ENCODE measurements at places on chromosomes 7 and 10.

GRCh38 chr7:115229401-115230105 lies 307.7 kb downstream of the MDFIC start:
- no peak for DNase-seq

GRCh38 chr7:18283045-18283444 lies 212.5 kb upstream of the HDAC9 start:
- DNase-seq: no peak

DNA sequence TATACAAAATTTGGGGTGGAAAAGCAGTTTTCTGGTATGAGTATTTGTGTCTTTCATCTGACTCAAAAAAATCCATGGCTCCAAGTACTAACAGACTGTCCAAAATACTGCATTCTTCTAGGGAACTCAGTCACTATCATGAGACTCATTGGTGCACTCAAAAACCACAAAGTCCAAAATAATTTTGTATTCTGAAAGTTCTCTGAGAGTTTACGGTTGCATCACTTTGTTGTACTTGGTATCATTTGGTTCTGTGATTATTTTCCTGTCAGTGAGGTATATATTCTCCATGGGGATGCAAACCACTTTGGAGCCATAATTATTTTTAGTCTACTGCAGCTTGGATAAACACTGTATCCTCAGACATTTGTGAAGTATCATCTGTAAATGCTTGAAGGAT lies 28.0 kb upstream of the CABCOCO1 start:
- DNase-seq: no peak

- no peak for DNase-seq
Observed at GRCh38 chr7:126403040-126403439, 849.7 kb downstream of the GRM8 start.

DNA sequence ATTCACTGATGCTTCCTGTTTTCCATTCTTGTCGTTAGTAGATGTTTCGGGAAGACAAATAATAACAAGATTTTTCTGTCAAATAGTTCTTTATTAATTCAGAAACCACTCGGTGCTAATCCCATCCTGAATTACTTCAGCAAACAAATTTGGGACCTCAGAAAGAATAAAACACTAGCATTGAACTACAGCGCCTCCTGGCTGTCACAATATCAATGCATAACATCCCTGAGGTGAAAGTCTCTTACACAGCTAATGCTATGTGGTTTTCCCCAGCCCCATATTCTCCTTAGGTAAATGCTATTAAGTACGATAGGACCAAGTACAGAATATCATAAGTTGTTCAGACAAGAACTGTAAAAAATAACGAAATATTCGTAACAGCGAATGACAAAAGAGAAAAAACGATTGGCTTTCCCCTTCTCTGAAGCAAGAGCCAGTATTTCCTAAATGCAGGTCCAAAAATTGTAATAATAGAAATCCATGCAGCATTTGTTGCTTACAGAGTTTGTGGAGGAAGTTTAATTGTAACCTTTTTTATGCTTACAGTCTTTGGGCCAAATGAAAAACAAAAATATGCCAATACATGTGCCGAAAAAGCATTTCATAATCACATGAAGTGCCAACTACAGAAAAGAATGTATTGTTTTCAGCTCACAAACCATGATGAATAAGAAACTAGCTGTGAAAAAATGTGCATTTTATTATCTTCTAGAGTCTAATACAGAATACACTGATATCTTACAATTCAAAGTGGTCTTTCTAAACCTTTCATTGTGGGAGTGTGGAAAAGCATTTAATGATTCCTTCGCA lies 47.3 kb downstream of the MYPN start:
- DNase-seq: peak; percentile 63

DNA sequence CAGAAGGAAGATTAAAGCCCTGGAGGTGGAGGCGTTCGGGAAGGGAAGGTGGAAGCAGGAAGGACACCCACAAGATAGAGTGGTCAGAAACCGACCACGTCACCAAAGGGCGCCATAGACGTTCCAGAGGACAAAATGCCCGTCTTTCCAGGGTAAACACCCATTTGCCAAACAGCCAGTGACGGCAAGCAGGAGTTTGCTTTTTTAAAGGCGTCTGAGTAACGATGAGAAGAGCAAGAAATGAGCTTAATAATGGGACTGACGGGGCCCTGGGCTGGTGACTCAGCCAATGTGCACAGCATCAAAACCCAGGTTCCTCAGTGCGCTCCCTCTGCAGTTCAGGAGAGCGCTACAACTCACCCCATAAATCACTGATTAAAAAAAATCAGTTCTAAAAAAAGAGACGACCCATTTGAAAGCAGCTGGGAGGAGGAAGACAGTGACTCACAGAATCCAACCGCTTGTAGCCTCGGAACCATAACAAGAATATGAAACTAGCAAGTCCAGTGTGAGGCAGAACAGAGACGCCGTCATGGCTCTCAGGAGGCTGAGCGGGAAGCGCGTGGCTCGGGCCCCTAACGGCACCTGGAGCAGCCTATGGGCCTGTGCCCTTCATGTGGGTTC lies 5.9 kb downstream of the DIP2C start:
- no peak for DNase-seq

Data from activated CD4-positive, alpha-beta T cell treated with anti-CD3 and anti-CD28 coated beads, Interleukin-2, amount 50 U/mL, for 16 hours (primary cell).